CD4-positive, alpha-beta T cell treated with Interleukin-15 for 4 hours (primary cell): ENCODE measurements at places on chromosomes 3 and 15.

DNA sequence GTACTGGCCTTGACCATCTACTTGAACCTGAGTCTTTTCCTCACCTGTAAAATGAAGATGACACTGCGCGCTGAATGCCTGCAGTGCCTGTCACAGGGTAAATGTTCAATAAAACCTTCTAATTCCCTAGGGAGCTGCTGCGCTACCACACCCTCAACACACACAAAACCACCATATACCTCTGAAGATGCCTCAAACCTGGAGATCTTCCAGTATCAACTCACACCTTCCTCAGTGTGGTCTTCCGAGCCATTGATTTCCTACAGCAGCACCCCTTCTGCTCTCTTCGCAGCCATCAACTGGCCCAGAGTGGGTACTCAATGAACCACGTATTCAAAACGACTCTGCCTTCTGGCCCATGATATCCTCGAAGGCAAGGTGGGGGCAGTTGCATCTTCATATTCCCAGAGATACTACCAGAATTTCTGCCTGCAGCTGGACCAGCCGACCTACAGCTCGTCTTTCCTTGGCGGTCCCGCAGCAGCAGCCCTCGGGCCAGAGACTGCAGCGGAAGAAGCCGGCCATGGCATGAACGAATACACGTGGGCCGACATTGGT, 695 bp downstream of the RPL32 start:
- peak; percentile 12 for DNase-seq

GRCh38 chr3:2839876-2840275, 270.3 kb downstream of the IL5RA start:
- DNase-seq, result no peak

DNA sequence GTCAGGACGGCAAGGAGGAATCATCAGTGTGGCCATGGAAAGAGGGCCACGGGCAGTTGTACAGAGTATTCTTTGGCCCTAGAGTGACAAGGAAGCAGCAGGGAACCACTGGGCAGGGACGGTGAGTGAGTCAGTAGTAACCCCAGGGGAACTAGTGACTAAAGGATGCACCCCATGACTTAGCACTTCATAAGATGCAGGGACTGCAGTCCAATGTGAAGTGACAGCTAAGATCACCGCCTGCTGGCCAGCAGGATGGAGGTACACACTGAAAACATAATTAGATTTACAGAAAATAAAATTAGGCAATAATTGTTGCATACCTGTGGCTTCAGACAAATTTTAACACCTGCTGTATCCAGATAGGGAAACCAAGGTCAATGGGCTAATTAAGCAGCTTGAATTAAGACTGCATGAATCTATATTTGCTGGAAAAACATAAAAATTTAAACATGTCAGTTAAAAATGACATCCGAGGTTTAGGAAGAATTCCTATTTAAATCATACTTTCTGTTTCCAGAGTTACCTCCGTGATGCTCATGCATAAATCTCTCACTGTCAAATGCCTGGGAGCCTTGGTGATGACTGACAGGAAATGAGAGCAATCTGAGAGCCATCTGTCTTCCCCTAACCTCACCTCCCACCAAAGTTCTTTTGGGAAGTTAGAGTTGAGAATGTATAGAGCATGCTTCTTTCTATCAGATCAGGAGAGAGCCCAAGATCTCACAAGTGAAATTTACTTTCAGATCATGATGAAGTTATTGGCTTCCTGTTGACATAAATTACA, 56.5 kb downstream of the DCLK3 start:
- DNase-seq, result no peak

DNA sequence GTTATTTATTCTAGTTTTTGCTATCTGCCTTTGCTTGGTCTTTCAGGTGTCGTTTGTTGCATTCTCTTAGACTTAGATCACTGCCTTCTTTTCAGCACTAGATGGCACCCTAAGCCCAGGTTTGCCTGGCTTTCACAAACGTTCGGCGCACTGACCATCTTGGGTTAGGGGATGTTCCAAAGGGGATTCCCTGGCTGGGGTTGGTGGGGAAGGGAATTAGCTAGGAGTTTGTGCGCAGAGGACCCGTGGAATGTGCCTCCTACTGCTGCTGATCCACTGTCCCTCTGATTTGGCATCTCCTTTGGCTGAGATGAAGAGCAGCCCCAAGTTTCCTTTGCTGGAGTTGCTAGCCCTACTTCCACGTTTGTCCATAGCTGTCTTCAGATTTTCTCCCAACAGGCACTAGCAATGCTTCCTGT, 33.9 kb downstream of the PFN2 start:
- DNase-seq, result peak; percentile 52

- no peak for DNase-seq
Measured at GRCh38 chr3:58084788-58085543, 76.7 kb downstream of the FLNB start.

DNA sequence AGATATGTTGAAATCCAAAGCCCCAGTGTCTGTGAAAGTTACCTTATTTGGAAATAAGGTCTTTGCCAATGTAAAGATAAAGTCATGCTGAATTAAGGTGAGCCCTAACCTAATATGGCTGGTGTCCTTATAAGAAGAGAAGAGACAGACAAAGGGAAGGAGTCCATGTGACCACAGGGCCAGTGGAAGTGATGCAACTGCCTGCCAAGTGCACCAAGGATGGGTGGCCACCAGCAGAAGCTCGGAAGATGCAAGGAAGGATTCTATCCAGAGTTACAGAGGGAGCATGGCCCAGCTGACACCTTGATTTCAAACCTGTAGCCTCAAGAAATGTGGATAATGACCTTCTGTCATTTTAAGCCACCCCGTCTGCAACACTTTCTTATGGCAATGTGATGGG, 35.3 kb upstream of the PGPEP1L start:
- no peak for DNase-seq

GRCh38 chr15:33089878-33090757, 104.4 kb downstream of the FMN1 start:
- DNase-seq, result no peak

- DNase-seq, result no peak
Measured at GRCh38 chr3:50950591-50950990, 275.9 kb downstream of the DOCK3 start.

GRCh38 chr3:38740537-38740936, 75.5 kb downstream of the SCN10A start:
- no peak for DNase-seq

DNA sequence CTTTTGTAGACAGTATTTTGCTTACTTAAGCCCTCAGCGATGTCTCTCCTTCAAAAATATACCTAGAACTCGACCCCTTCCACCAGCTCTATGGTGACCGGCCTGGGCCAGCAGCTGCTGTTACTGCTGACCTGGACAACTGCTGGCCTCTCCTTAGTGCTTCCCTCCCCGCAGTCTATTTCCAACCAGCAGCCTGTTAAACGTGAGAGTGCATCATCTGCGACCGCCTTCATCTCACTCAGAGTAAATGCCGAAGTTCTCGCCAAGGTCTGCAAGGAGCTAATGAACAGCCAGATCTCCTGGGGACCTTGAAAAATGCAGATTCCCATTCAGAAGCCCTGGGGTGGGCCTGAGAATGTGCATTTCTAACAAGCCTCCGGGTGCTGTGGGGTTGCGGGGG, 86.7 kb downstream of the RPLP1 start:
- no peak for DNase-seq

DNA sequence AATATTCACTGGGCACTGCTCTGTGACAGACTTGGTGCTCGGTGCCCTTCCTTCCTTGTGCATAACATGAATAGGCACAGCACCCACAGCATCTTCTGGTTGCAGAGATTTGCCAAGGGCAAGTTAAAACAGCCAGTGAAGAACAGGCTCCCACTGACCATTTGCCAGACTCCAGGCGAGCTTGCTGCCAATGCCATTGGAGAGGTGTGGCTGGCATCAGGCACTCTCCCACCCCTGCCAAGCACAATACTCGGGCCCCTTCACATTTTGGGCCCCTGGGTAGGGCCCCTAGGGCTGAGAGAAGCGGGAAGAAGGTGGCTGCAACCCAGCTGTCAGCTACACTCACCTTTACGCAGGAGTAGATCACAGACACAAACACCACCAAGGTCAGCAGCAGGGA, 112.1 kb downstream of the SEC22A start:
- no peak for DNase-seq

DNA sequence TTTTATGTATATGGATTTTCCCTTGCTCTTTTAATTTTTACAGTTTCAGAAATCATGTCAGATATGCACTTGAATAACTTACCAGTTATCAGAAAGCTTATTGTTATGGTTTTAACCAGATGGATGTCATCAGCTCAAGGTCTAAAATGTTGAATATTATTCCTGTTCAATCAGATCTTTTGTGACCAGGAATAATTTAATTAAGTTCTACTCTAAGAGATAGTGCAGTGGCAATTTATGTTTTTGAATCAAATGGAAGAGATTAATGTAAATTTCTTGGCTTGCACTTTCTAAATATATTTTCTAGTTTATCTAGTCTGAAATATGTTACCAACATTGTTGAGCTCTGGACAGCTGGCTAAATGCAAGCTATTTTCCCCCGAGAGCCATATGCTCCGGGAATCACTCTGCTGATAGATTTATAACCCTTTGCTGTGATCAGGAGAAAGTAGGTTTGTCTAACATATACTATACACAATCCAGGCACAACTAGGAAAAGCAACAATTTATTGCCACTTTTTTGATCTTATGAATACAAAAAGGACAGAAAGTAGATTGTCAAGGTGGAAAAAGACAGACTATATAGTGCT, 76.8 kb upstream of the CD96 start:
- DNase-seq, result no peak

DNA sequence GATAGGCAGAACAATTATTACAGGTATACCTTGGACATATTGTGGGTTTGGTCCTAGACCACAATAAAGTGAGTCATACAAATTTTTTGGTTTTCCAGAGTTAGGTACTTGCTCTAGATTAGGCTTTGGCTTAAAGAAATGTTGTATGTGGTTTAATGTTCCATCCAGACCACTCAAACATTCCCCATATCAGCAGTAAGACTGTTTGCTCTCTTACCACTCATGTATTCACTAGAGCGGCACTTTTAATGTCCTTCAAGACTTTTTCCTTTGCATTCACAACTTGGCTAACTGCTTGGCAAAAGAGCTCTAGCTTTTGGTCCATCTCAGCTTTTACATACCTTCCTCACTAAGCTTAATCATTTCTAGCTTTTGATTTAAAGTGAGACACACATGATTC, 250.5 kb upstream of the SETMAR start:
- DNase-seq, result no peak

DNA sequence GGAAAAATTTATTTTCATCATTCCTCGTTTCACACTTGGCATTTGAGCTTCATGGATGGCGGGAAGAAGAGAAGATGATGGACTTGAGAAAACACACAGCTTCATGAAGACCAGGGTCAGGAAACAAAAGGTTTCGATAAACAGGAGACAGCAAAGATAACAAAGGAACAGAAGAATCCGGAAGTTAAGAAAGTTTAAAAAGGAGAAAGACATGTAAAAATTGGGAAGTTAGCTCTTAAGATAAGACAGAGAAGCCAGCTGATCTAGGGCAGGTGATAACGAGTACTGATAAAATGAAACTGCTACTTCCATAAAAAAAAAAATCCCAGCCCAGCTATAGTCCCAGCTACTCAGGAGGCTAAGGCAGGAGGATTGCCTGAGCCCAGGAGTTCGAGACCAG, 23.9 kb downstream of the IL5RA start:
- DNase-seq, result no peak

DNA sequence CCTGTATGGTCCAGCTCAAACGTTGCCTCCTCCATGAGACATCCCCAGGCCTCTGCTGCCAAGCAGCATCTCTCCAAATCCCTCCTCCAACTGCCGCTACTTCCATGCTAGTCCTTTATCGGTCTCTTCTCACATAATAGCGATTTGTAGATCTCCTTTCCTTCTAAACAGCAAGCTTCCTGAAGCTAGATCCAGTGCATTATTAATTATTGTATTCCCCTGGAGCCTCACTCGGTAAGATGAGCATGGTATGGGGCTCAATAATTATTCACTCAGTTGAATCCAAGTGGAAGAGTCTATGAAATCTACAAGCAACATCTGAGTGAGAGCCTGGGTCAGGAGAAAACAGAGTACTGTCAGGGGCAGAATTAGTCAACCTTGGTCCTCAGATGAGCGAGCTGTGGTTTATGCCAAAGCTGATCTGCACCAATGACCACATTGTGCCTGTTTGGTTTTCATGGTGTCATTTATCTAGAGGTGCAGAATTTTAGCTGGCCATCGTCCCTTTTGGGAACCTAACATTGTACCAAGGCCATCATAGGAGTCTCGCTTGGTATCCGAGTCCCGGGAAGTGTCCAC, 93.8 kb upstream of the UBE2E1 start:
- DNase-seq, result no peak

DNA sequence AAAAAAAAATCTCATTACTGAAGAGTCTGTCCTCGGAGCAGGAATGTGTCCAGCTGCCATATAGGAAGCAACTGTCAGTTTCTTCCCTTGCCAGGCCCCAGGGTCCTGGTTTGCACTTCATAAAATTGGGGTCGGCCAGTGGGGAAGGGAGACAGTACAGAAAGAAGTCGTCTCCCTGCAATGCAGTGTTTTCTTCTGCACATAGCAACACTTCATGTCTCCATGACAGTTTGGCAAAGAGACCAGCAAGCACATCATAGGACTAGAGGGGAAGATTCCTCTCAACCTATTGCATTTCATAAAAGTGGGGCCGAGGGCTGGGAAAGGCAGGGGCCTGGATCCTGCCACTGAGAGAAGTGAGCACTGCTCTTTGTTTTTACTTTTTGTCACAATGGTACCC, 138.2 kb upstream of the HACD2 start:
- DNase-seq, result no peak

DNA sequence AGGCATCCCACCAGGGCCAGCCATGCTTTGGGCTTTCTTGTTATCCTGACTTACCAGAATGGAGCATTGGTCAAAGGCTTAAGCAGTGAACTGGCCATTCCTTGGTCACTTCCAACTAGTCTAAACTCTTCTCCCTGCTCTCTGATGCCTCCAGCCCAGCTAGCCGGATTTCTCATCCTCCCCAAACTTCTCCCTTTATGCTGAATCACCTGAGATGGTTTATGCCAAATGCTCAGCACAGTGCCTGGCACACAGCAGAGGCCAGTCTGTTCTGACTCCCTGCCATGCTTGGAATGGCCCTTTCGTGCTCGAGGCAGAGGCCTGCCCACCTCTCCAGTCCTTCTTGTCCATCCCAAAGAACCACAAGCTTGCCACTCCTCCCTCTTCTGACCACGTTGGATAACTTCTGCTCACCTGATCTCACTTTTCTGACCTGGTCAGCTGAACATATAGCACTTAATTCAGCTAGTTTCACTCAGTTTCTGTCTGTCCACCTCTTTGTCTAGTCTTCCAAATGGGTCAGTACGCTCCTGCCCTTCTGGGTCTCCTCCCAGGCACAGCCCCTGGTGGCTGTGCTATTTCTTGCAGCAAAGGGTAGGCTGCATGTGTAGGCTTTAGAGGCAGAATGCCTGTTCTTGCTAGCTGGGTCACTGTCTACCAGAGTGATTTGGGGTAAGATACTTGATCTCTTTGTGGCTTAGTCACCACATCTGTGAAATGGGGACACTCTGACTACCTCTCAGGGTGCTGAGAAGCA, 2.2 kb upstream of the RBP1 start:
- no peak for DNase-seq

DNA sequence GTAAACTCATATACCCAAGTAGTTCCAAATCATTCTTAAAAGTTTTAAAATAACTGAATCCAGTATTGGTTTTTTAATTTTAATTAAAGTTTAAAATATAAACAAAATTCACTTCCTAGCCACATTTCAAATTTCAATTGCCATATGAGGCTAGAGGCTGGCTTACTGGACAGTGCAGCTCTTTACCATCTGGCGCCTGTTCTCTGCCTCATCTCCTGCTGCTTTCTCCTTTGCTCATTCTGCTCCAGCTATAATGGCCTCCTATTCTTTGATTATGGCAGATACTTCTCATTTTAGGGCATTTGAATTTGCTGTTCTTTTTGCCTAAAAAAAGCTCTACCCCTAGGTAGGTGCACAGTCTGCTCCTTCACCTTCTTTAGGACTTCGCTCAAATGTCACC, 19.1 kb downstream of the ARMC8 start:
- no peak for DNase-seq

GRCh38 chr15:26562336-26562735, 210.5 kb downstream of the GABRB3 start:
- DNase-seq, result no peak
